ENCODE measurements at places on chromosomes 6 and 20. TPM values are rescaled to one million over a fixed set of nuclear protein-coding genes. Genes with fewer than 3 reads are reported as not detected.

DNA sequence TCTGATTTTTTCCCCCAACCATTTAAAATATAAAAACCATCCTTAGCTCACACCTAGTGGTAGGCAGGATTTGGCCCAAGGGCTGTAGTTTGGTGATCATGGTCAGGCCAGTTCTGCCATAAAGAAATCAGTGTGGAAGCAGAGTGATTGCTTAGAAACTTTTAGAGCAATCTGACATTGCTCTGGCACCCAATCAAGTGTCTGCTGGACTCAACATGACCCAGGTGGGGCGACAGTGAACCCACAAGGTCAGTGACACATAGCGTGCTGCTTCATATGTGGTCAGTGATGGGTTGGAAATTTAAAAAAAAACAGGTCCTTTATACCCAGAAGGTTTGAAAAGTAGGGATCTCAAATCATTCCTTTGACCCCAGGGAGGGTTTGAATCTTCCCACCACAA, 107.9 kb downstream of the BANF2 start:
- no peak for DNase-seq

GRCh38 chr6:24997905-24998304, 62.1 kb upstream of the RIPOR2 start:
- no peak for DNase-seq

GRCh38 chr6:15096894-15097837, 148.7 kb upstream of the JARID2 start:
- DNase-seq = no peak

GRCh38 chr6:89731924-89732567, 87.5 kb downstream of the MDN1 start:
- no peak for DNase-seq

The AARS2 gene
- total RNA-seq = 23.7 TPM

The LPA gene
- total RNA-seq = not detected

DNA sequence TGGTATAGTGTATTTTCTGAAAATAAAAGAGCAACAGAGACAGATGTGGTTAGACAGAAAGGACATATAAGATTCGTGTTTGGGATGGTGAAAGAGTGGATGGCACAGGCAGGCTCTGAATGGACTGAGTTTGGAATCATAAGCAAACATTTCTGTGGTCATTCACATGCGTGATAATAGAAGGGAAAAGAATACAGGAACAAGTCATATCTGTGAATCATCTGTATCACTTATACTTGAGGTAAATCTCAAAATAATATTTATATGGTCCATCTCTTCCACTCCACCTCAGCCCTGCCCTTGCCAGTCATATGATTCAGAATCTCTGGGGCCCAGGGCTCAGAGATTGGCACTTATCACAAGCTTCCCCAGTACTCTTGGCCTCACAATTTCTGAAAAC, 535.1 kb downstream of the BCKDHB start:
- DNase-seq = no peak

DNA sequence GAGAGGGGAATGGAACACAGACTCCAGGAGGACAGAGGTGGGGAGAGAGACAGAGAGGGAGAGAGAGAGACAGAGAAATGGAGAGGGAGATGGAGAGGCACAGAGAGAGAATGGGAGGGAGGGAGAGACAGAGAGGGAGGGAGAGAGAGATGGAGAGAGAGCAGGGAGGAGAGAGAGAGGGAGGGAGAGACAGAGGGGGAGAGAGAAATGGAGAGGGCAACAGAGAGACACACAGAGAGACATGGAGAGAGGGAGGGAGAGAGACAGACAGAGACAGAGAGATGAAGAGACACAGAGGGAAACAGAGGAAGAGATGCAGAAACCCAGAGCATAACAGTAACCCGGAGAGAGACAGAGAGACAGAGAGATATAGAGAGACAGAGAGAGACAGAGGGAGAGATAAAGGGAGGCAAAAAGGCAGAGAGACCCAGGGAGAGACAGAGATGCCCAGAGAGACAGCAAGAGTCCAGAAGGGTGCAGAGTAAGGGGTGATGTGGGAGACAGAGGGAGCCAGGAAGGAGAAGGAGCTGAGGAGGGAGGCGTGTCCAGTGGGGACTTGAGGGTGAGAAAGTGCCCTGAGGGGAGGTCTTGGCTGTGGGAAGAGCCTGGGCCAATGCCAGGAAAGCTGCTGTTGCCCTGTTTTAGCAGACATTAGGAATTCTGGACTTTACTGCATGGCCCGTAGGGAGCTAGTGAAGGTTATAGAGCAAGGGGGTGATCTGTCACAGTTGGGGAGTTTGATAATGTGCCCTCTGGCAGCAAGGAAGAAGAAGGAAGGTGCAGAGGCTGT, 78.3 kb downstream of the SRC start:
- no peak for DNase-seq

- DNase-seq = no peak
Measured at GRCh38 chr6:150091476-150091875, 22.6 kb upstream of the ULBP3 start.

The SLC22A1 gene
- 0.82 TPM for total RNA-seq

The GRM1 gene
- total RNA-seq = not detected

- no peak for DNase-seq
Measured at GRCh38 chr6:169590376-169590939, 111.4 kb downstream of the WDR27 start.

The LINC00237 gene
- not detected for total RNA-seq

DNA sequence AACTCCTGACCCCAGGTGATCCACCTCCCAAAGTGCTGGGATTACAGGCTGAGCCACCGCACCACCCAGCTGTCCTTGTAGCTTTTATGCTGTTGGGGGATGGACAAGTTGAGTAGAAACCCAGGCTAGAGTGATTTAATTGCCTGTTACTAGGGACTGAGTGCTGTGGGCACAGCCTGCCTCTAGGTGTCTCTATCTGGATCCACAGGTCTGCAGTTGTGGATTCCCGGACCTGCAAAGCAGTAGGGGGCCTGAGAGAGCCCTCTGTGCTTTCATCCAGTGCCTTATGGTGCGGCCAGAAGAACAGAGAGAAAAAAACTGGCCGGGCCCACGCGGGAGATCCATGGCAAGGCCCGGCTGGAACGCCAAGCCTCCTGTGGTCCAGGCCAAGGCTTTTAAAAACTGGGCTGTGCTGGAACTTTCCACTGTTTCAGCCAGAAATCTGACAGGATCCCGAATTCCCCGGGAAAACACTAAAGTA, 5.2 kb downstream of the SIRPA start:
- DNase-seq = no peak

- peak; percentile 46 for DNase-seq
Measured at GRCh38 chr20:5000263-5001173, 792 bp downstream of the SLC23A2 start.

DNA sequence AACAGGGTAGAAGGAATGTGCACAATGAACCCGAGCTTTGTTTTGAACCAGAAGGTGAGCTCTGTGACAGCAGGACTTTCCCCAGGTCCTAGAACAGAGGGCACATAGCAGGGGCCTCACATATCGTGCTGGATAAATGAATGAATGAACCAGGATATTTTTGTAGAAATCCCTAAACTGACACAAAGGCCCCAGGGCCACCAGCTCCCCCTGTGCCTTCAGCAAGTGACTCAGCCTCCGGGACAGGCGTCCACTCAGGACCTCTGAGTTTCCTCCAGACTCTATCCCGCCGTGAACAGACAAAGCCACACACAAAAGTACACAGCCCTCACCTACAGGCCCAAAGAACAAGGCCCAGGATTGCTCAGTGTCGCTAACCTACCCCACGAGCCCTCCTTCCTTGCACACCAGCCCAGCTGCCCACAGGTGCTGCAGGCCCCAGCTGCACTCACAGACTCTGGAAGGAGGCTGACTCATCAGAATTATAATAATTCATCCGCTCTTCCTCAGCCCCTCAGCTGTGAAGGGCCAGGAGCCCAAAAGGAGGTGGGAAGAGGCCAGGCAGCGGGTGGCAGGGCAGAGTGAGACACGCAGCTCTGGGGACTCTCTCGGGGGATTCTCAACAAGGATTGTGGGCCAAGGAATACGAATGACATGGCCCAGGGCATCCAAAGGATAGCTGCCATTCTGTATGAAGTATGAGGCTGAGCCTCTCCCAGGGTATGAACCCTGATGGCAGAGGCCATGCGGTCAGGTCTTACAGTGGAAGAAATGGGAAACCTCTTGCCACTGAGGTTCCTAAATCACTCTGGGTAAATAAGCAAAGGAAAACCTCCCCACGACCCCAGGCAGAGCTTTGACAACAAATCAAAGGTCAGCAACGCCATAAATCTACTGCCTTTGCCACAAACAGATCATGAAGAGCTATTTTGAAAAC, 40.9 kb downstream of the SUMO4 start:
- DNase-seq = no peak

- no peak for DNase-seq
Measured at GRCh38 chr20:17714597-17714996, 14.8 kb downstream of the BANF2 start.

The HDGFL1 gene
- not detected for total RNA-seq

- no peak for DNase-seq
Measured at GRCh38 chr6:41638935-41639808, 904 bp downstream of the MDFI start.

The DCBLD1 gene
- total RNA-seq = 5.8 TPM

DNA sequence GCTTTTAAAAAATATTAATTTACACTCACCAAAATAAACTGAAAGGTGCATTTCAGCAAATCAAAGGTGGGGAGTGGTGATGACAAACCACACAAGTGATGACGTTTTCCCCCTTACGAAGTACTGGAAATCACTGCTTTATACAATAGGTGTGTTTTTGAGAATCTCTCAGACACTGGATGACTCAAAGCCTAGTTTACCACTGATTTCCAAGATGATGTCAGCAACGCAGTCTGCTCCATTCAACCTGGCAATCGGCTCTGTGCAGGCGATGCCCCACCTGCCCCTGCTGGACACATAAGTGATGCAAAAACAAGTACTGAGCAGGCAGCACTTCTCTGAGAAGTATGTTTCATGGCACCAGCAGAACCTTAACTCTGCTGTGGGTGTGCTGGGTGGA, 114.4 kb downstream of the SOD2 start:
- no peak for DNase-seq

GRCh38 chr6:170043881-170044790, 246.7 kb downstream of the DLL1 start:
- no peak for DNase-seq

Measured in activated CD8-positive, alpha-beta memory T cell treated with anti-CD3 and anti-CD28 coated beads, Interleukin-2, amount 10 ng/mL, durations not matched to agents 7 days and 5 days (primary cell).